Activated CD8-positive, alpha-beta memory T cell treated with anti-CD3 and anti-CD28 coated beads for 4 hours (primary cell): ENCODE measurements at places on chromosomes 16 and 17.

DNA sequence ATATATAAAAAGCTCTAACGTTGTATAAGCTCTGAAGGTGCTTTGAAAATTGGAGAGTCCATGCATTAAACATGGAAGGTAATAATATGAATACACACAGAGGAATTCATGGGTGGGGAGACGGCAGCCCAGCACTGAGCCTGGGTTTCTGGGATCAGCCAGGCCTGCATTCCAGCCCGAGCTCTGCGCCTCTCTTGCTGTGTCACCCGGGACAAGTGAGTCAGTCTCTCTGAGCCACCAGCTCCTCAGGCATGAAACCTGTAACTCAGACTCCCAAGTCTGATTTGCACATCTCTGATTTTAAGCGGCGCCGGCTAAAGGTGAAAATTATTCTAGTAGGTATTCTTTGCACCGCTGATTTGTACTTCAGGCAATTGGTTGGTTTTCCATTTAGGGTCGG is 238.8 kb downstream of the MRTFB start:
- DNase-seq = no peak

- no peak for DNase-seq
These were observed 109.6 kb downstream of the CNTNAP4 start for GRCh38 chr16:76386784-76387183.

GRCh38 chr17:82604532-82604931 is 43.7 kb downstream of the WDR45B start:
- DNase-seq = no peak

DNA sequence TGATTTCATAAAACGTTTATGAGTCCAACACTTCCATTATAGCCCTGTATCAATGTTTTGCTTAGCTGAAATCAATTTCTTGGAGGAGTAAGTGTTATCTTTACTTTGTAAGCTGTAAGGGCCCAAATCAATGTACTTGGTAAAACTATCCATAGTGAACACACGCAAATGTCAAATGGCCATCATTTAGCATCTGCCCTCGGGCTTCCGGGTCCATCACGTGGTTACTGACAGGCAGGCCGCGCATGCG is 687 bp upstream of the NARF start:
- peak; percentile 89 for DNase-seq

- no peak for DNase-seq
These were observed 339.2 kb upstream of the TNRC6C start for GRCh38 chr17:77619326-77619725.

DNA sequence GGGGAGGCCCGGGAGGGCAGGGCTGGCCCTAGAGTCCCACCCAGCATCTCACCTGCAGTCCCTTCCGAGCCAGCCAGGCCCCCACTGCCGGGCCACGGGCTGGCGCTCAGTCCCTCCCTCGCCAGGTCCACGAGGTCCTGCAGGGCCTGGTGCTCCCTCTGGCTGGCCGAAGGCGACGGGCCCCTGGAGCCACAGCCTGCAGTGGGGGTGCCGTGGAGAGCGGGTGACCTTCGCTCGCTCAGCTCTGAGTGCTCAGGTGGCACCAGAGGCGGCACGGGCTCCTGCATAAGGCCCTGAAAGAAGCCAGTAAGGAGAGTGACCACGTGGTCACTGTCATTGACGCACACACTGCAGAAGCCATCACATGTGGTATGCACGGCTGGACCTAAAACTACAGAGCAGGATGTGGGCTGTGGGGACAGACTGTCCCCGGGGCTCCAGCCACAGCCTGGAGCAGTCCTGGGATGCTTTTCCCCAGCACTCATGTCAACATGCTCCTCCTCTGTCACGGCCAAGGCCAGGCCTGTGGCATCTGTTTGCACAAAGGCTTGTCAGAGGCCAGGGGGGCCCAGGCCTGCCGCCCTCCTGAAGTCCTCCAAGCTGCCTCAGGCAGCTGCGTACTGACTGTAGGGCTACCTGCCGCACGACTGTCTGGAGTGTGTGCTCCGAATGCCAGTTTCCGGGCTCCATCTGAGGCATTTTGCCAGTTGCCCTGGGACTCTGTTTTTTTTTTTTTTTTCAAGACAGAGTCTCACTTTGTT is 15.1 kb downstream of the SLX4 start:
- DNase-seq = no peak

GRCh38 chr17:49834118-49834743 is 13.6 kb downstream of the TAC4 start:
- DNase-seq = no peak

DNA sequence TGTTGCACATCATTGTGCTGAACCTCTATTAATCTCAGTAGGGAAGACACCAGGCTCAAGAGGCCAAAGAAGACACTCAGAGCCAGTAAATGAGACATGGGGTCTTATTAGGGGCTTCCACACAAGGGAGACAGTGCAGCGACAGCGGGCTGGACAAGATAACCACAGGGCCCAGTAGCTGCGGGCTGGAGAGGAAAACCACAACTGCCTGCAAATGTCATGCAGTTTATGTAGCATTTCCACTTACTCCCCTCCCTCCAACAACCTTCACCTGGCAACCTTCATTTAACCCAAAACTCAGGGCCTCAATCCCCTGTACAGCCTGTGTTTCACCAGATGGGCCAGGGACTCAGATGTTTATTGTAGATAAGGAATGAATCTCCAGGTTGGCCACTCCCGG is 185.6 kb downstream of the UTP18 start:
- DNase-seq = no peak

GRCh38 chr16:3541527-3542155 is 35.6 kb downstream of the NLRC3 start:
- DNase-seq = no peak

DNA sequence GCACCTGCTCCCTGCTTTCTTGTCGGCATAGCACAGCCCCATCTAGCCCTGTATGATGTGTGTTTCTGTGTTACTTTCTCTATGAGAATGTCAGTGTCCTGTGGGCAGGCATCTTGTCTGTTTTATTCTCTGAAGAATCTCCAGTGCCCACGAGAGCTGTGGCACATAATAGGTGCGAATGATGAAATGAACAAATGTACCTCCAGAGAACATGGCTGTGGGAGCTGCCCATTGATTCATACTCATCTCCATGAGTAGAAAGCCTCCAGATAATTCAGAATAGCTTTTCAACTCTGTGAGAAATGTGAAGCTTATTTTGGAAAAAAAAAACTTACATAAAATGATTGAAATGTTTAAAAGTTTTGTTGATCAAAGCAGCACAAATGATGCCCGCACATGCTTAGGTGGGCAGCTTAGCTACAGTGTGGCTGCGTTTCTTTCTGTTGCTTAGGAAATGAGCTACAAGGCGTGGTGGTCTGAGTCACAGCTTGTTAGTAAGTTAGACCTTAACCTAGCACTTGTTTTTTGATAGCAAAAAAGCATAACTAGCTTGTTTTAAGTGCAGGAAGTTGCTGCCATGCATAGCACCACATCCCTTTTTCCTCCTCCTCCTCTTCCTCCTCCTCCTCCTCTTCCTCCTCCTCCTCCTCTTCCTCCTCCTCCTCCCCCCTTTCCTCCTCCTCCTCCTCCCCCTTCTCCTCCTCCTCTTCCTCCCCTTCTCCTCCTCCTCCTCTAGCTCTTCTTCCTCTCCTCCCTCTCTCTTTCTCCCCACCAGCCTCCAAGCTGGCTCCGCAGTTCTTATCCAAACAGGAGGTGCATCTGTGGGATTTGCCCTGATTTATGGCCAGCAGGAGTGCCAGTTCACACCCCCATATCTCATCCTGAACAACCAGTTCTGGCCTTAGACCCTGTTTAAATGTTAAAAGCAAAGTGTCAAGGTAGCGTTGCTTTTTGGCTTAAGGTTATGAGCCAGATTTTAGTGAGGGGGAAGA is 221.5 kb downstream of the IRF8 start:
- DNase-seq = no peak

DNA sequence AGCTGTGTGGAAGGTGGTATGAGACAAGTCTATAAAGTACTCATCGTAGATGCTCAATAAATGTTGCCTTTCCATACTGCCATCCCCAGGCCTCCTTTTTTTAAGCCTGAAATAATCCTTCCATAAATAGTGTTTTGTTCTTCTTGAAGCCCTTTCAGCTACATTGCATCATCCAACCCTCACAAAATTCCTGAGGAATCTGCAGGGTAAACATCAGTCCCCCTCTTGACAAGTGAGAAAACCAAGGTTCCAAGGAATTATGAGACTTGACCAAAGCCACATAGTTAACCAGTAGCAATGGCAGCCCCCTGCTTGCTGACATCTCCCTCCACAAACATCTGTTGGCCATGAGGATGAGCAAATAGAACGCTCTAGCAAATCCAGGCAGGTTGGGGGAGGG is 89.7 kb upstream of the CCL1 start:
- no peak for DNase-seq
